ENCODE measurements at places on chromosomes 6 and 20. TPM values are rescaled to one million over a fixed set of nuclear protein-coding genes. Genes with fewer than 3 reads are reported as not detected.

Gene MCHR2
- total RNA-seq, result not detected

Gene DSE
- 148 TPM for total RNA-seq

Gene MYB
- total RNA-seq, result under 0.01 TPM

Gene SLPI
- 458 TPM for total RNA-seq

Gene CEP162
- 6.5 TPM for total RNA-seq

Gene DUSP15
- total RNA-seq, result 0.34 TPM

Gene OR2H1
- not detected for total RNA-seq

Gene NDUFAF4
- total RNA-seq, result 17.2 TPM

Gene PTK6
- total RNA-seq, result 35.2 TPM

Gene BMP7
- total RNA-seq, result not detected

Gene TNFAIP3
- total RNA-seq, result 84.8 TPM

Gene COL11A2
- total RNA-seq, result under 0.01 TPM

Gene NKAIN2
- 0.07 TPM for total RNA-seq

Gene RIPPLY2
- not detected for total RNA-seq

Gene C6orf132
- total RNA-seq, result 35.9 TPM

Gene TTK
- total RNA-seq, result 0.34 TPM

Gene SEMG2
- not detected for total RNA-seq

Gene TINAG
- total RNA-seq, result not detected

Gene WFDC2
- total RNA-seq, result 12.0 TPM

Gene RIMS1
- not detected for total RNA-seq

Gene TMEM200A
- under 0.01 TPM for total RNA-seq

Gene GTSF1L
- not detected for total RNA-seq

Gene RAET1E
- 18.5 TPM for total RNA-seq

Gene PROKR2
- total RNA-seq, result not detected

Gene DNPH1
- total RNA-seq, result 45.8 TPM

Gene BCLAF1
- total RNA-seq, result 105 TPM

Gene SLC17A1
- total RNA-seq, result not detected

Gene LGSN
- not detected for total RNA-seq

Gene PTCRA
- not detected for total RNA-seq

Gene TFAP2D
- not detected for total RNA-seq

Gene VGLL2
- total RNA-seq, result not detected

Gene DLK2
- total RNA-seq, result 4.8 TPM

Gene TXNDC5
- 230 TPM for total RNA-seq

Gene SMLR1
- not detected for total RNA-seq

Gene SNAP91
- 0.07 TPM for total RNA-seq

Gene TAF11
- total RNA-seq, result 23.1 TPM

Gene COL20A1
- 0.07 TPM for total RNA-seq

Gene CALHM5
- under 0.01 TPM for total RNA-seq

Gene BTN1A1
- total RNA-seq, result not detected

Gene FBXL4
- 26.1 TPM for total RNA-seq

Gene SAPCD1
- total RNA-seq, result not detected

Gene MUC22
- total RNA-seq, result not detected

Gene ARFGEF3
- 8.9 TPM for total RNA-seq

Gene SYNDIG1
- not detected for total RNA-seq

Measured in nasal cavity respiratory epithelium epithelial cell of viscerocranial mucosa (primary cell).